ENCODE measurements at places on chromosomes 16 and 17.

DNA sequence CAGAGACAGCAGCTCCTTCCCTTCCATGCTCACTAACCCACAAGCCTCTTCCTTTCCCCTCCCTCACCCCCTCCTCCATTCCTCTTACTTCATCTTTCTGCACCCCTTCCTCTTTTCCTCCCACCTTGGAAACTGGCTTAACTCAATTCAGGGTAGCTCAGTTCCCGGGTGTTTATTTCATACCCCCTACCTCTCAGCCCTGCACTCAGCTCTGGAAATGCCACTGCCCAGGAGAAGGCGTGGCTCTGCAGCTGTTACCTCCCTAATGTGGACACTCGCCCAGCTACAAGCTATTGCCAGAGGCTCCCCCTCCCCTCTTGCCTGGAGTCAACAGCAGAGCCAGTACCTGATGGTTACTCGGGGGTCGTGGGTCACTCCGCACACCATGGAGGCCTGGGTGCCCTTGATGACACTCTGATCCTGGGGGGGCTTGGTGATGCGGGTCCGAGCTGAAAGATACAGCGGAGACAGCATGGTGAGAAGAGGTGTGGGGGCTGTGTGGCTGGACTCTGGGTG is 118.4 kb upstream of the CDC42EP4 start:
- no peak for DNase-seq

GRCh38 chr17:71869293-71869692 is 251.5 kb upstream of the SOX9 start:
- no peak for DNase-seq

DNA sequence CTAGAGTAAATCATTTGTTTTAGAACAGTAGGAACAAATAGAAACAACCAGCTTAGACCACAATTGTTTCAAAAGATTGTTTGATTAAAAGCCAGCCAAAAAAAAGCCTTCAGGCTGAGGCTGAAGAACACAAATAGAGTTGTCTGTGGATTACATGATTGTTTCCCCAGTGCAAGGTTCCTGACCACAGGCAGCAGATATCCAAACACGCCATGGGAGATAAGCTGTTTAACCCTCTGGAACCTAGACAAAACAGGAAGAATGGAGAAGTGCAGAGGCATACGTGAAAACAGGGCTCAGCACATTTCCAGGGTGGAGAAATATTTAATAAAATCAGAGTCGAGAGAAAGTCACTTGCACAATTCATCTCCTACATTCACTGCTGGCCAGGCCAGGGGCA is 21.0 kb downstream of the ATPAF2 start:
- DNase-seq: no peak

DNA sequence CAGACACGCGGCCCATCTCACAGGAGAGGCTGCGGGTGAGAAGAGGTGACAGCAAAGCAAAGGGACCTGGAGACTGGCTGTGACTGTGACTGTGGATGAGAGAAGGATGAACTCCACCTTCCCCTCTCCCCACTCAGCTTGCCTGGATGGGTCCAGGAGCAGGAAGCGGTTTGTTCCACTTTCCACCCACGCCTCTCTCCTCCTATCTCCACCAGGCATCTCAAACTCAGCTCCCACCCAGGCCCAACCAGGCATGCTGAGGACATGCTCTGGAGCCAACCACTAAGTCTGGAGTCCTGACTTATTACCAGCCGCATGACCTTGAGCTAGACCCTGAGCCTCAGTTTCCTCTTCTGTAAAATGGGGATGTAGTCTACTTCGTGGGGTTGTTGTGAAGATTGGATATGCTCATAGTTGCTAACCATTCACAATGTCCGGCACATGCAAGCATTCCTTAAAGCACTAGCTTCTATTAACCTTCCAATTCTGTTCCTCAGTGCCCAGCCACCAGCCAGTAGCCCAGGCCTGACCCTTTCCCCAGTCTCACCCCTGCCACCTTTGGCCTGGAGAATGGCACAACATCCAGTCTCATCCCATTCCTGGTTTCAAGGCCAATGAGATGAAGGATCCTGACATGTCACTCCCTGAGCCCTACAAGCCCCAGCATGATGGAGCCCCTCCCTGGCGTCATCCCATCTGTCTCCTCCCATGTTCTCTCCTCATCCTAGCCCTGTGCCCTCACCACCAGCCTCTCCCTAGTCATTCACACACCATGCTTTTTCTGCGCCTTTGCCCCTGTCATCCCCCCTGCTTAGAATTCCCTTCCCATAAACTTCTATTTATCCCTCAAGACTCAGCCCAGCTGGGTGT is 2.3 kb downstream of the GAS2L2 start:
- DNase-seq: no peak

DNA sequence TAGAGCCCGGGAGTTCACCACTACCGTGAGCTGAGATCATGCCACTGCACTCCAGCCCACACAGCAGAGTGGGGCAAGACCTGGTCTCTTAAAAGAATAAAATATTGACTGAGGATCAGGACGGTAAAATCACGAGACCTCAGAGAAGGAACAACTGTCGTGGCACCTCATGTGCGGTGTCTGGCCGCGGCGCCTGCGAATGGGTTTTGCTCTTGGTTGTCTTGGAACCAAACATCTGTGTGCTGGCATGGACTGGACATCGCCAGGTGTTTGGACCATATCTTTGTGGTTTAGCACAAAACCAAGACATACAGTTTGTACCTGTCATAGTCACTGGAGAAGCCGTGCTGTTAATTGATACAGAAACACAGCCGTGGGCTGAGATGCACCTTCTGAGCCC is 212.9 kb upstream of the CHMP6 start:
- no peak for DNase-seq

GRCh38 chr17:43662413-43663141 is 855 bp upstream of the MEOX1 start:
- no peak for DNase-seq

GRCh38 chr17:36697903-36698530 is 96.6 kb downstream of the MRM1 start:
- DNase-seq: no peak

DNA sequence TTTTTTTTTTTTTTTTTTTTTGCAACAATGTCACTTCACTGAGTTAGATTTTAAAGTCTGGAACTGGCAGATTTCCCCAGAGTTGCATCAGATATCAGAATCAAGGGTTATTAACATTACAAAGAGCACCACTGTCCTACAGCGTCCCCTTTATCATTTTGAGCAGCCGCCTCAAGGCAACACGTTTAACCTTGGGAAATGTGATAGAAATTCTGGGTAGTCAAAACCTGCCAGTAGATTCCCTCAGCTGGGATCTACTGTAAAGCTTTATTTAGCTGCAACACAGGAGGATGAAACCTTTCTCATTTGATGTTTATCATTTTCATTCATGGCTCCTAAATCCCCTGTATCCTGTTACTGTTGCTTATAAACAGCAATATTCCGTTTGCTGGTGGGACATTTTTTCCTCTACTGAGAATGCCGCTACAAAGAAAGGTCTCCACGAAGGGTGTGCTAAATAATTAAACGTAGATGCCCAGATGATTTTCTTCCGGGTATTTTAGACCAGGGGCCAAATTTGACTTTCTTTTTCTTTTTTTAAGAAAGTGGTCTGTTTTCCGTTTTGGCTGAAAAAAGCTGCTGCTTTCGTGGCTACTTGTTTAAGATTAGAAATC is 436.1 kb upstream of the GOT2 start:
- no peak for DNase-seq

DNA sequence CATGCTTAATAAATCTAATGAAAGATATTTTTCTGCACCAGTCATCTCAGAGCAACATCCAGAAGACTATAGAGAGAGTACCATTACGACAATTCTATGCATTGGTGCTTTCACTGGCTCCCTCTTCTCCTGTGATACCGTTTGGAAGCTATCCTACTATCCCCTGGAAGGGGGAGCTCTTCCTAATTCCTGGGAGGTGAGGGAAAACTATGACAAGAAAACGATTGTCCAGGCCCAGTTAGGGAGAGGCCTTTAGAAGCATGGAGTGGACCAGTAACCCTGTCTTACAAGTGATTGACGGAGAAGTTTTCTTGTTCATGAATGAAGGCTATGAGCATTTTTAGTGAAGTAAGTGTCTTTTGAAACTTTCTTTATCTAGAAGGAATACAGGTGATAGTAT is 150.2 kb downstream of the TANC2 start:
- DNase-seq: no peak

DNA sequence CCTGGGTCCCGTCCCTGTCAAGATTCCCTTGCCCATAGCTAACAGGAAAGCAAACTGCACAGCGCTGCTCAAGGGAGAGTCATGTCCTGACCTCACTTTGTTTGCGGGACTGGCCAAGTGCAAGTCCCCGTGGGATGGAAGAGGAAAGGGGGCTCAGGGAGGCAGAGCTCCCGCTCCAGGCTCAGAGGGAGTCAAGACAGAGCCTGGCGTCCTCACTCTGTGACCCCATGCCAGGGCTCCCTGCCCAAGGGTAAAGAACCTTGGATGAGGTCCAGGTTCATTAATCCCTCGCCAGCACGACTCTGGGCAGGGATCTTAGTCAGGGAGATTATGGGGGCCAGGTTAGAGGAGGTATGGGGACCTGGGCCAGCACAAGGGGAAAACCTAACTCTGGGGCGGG is 51.5 kb upstream of the CBX4 start:
- DNase-seq: no peak

DNA sequence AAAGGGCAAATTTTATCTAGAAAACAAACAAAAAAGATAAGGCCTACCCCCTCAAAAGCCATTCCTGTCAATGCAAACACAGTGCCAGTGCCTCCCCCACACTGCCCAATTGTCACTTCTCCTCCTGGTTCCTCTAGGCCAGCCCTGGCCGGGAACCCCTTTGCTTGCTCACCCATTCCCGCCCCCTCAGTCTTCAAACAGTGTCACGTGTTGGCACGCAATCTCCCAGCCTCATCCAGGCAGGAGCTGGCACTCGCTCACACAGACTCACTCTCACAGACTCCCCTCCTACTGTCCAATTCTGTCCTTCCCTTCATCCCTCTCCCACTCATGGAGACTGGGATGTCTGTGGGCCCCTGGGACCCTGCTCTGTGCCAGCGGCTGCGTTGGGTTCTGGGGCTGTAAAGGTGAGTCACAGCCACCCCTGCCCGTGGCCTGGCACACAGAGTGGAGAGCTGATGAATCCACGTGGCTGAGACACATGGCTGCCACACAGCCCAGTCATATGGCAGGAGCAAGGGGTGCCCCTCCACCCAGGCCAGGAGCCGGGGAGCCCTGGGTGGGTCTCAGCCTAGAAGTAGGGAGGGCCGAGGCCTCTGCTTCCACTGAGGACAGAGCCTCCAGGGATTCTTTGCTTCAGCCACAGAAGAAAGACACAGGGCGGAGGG is 54.8 kb downstream of the VAC14 start:
- DNase-seq: no peak

DNA sequence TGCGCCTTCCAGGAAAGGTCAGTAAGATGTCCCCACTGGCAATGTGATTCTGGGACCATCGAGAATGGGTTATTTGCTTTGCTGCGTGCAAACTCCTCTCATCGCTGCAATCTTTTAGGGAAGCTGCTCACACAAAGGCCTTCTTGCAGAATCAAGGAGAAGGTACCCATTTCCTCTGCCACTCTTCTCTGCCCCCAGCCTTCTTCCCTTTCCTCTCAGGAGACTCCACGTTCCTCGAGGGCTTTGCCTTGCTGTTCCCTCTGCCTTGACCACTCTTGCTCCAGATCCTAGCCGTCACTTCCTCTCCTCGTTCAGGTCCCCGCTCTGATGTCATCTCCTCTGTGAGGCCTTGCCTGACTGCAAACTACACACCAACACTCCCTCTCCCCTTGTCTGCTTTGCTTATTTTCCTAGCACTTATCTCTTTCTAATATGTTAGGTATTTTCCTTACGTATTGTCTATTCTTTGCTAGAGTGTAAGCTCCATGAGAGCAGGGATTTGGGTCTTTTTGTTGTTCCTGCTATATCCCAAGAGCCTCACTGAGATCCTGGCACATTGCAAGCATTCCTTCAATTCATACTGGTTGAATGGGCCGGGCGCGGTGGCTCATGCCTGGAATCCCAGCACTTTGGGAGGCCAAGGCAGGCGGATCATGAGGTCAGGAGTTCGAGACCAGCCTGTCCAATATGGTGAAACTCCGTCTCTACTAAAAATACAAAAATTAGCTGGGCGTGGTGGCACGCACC is 5.3 kb upstream of the CRK start:
- DNase-seq: no peak

DNA sequence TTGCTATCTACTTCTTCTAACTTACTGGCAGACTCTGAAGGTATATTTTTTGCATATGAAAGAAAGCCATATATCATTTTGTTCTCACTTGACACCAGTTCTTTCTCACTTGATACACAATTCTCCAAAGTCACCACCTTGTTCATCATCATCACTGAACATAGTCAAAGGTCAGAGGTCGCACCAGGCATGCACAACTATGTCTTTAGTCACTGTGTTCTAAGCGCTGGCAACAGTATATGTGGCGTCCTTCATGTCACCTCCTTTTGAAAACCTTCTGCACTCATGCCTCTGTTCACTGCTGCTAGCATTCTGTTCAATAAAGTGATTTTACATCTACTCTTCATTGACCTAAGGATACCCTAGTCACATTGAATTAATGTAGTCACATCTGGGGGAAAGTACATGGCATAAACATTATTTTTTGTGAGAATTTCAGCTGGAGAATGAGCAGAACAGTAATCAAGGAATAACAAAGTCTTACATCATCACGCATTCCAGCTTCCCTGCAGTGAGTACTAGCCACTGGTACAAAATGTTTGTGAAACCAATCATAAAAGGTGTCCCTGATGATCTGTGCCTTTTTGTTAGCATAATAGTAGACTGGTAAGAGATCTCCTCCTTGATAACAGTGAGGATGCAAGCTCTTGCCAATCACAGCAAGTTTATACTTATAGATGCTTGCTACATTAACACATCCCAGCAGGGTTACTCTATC is 20.5 kb upstream of the TBX4 start:
- no peak for DNase-seq

- DNase-seq: no peak
These were observed 27.1 kb downstream of the MMD start for GRCh38 chr17:55394357-55395021.

DNA sequence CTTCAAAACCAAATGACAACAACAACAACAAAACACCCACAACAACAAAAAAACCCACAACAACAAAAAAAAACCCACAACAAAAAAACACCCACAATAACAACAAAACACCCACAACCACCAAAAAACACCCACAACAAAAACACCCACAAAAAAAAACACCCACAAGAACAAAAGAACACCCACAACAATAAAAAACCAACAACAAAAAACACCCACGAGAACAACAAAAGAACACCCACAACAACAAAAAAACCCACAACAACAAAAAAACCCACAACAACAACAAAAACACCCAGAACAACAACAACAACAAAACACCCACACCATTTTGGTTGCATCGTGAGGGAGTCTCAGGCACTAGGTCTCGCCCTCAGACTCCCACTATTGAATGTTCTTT is 117.8 kb downstream of the C16orf95 start:
- DNase-seq: no peak

DNA sequence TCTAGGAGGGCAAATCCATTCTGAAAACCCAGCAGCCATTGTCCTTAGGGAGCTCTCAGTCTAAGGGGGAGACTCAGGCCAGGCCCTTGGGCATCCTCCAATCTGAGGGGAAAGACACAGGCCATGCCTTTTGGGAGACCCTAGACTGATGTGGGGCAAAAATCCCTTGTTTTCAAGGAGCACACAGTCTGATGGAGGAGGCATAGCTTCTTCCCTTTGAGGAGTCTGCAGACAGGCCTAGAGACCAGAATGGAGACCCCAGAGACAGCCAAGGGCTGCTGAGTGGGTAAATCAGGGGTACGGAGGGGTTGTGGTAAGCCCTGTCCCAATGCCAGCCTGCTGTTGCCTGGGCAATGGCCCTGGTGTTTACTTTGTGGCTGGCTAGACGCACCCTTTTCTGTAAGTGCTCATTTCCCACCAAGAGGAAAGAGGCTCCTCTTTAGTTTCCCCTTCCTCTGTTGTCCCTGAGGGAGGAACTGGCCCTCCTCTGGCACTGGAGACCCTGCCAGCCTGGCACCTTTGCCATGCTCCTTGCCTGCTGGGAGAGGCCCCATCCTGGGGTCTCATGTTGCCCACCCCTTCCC is 19.3 kb downstream of the ARHGAP23 start:
- no peak for DNase-seq
